ENCODE measurements at places on chromosomes 4 and X.

- no peak for DNase-seq
These were observed 148.0 kb downstream of the EMCN start for GRCh38 chr4:100369871-100370270.

DNA sequence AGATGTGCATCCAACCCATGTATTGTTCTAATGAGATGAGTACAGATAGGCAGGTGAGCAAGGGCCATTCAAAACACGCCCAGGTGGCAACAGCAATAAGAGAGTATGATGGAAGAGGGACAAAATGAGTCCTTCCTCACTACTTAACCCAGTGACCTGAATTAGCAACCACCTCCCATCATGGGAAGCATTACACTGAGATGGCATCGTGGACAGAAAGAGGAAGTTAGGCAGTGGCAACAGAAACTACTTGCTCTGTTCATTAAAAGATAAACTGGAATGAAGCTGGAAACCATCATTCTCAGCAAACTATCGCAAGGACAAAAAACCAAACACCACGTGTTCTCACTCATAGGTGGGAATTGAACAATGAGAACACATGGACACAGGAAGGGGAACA lies 17.2 kb downstream of the RXFP1 start:
- DNase-seq, result no peak

DNA sequence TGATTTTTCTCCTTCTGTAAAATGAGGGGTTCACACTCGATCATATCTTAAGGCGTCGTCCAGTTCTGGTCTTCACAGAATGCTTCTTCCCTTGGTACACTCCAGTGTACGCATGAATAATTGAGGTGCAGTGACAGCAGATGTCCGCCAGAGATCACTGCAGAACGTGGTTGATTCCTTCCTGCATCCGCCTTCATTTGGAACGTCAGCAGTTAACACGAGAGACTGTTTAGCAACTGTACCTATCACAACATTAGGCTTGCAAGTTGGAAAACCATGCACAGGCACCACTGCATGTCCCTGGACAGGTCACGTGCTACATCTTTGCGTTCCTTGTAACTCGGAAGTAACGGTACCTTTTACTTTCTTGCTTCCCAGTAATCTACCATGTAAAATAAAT lies 66.0 kb upstream of the GEMIN8 start:
- peak; percentile 30 for DNase-seq

GRCh38 chrX:48815266-48815665 lies 11.0 kb upstream of the ERAS start:
- no peak for DNase-seq

DNA sequence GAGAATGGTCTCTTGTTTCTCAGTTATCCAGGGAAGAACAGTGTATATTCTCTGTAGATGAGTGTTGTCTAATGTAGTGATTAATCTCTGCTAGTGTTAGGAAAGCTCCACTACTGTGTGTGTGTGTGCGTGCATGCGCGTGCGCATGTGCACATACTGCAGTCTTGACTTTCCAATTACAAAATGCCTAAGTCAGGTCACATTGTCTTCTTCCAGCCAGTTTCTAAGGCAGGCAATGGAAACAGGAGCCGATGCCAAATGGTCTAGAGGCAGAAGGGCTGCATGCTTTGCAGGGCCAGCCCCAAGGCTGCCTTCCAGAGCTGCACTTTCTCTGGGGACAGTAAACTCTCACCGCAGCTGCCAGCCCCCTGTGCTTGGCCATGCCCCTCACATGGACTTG lies 30.5 kb upstream of the NAP1L5 start:
- no peak for DNase-seq

DNA sequence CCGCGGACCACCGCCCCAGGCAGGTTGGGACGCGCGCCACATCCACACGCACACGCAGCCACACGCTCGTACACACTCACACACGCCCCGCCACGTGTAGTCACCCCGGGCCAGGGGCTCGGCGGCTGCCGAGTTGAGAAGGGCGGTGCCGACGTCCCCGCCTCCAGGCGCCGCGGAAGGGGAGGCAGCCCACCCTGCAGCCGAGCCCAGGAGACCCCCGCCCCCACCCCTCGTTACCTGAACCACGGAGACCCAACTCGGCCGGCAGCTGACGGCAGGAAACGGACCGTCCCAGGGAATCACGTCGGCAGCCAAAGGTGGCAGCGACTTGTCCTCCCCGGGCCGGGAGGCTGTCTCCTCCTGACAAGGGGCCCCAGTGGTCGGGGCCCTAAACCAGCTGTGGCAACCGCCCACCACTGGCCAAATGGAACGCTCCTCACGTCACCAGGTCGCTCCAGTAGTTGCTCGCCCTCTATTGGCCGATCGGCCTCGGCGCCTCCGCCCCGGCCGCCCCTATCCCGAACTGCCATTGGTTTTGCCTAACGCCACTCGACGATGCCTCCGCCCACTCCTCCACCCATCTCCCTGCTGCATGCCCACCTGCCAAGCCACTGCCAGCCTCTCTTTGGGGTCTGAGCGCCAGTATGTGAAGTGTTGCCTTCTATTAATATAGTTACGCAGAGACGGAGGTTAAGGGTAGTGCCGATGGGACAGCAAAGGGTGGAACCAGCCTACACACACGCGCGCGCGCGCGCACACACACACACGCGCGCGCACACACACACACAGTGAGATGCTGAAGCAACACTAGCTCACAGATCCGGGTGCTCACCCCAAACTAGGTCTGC lies at the start of gene ZDHHC9:
ZDHHC9 (minus strand) TSS at position 428 of the 848 bp plus-strand sequence. CDS start 1,941 bp downstream, outside the sequence.
- peak; percentile 90 for DNase-seq
